ENCODE measurements at places on chromosomes 6 and 20. TPM values are rescaled to one million over a fixed set of nuclear protein-coding genes. Genes with fewer than 3 reads are reported as not detected.

DNA sequence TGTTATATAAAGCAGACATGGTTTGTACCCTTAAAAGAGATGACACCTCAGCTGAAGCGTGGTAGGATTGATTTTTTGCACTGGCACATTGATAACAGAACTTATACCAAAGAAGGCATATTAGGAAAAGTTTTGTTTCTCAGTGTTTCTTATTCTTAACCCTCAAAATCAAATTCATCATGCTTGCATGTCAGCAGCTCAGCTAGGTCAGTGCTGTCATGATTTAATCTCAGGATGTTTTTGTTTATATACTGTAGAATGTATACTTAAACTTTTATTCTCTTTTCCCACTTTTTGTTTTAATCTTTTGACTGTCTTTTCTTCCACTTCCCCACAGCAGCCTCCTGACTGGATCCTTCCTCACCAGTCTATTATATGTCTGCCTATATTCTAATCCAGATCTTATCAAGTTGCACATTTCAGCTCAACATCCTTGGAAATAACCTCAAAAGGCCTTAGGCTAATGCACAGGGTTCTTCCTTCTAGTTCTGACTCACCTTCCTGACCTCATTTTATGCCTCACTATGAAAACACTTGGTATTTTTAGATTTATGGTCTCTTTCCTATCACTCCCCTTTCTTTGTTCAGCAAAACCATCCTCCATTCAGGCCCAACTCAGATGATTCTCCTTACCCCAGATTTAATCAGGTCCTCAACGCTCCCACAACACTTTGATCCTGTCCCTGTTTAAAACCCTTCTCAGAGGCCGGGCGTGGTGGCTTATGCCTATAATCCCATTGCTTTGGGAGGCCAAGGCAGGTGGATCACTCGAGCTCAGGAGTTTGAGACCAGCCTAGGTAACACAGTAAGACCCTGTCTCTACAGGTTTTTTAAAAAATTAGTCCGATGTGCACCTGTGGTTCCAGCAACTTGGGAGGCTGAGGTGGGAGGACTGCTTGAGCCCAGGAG is 7.2 kb downstream of the HEBP2 start:
- H3K27ac ChIP-seq = no peak overlapping the region
- H3K27me3 ChIP-seq = no peaks in the 10 kb centered on the region
- no peak for DNase-seq
- no peak overlapping the region for H3K4me3 ChIP-seq

DNA sequence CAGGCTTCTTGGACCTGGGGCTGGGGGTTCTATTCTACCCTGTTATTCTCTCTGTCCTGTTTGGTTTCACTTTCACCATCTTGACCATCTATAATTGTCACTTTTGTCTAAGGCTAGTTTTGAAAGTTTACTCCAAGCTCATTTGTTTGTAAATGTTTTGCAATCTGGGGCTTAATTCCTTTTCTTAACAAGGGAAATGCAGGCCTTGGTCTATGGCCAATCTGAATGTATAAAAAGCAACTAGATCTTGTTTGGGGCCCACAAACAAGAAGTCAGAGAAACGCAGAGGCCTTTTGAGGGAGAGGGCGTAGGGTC is 86.3 kb upstream of the PREP start:
- no peaks in the 10 kb centered on the region for H3K27me3 ChIP-seq
- H3K27ac ChIP-seq = peak overlapping the region; percentile 20
- no peaks in the 10 kb centered on the region for H3K4me1 ChIP-seq
- H3K4me3 ChIP-seq = no peak overlapping the region
- no peaks in the 10 kb centered on the region for H3K36me3 ChIP-seq

DNA sequence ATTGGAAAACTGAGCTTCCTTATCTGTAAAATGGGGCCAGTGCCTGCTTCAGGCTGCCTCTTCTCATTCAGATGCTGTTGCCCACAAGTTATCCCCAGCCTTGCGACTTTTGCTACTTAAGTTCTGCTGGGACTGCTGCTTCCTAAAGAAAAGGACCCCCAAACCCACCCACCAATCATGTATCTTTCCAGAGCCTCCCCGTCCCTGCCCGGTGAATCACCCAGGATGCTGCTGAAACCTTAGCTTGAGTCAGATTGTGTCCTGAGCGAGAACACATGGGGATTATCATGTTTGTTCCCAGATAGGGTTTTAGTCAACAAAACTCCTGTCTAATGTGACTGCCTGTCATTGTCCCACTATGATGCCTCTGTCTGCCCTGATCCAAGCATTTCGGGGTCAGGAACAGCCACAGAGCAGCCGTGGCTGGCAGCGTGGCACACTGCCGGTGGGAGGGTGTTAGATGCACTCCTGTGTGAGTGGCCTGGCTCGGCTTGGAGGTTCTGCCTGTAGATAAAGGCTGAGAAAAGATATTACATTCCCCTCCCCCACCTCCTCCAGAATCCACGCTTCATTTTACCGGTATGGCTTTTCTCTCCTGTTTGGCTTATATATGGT is 79.9 kb downstream of the TOX2 start:
- no peaks in the 10 kb centered on the region for H3K27me3 ChIP-seq
- no peak for DNase-seq
- no peak overlapping the region for H3K4me3 ChIP-seq
- H3K36me3 ChIP-seq = no peaks in the 10 kb centered on the region
- no peak overlapping the region for H3K27ac ChIP-seq
- H3K4me1 ChIP-seq = no peaks in the 10 kb centered on the region

- H3K4me1 ChIP-seq = peaks cover 4% of the 10 kb centered on the region
- H3K36me3 ChIP-seq = no peaks in the 10 kb centered on the region
- DNase-seq = no peak
These were observed 881 bp upstream of the MAP7 start for GRCh38 chr6:136551103-136551502.

GRCh38 chr6:159655409-159655988 is 37.5 kb downstream of the SOD2 start:
- no peak for DNase-seq
- no peaks in the 10 kb centered on the region for H3K27me3 ChIP-seq
- no peaks in the 10 kb centered on the region for H3K4me1 ChIP-seq
- no peak overlapping the region for H3K27ac ChIP-seq
- H3K4me3 ChIP-seq = no peak overlapping the region

DNA sequence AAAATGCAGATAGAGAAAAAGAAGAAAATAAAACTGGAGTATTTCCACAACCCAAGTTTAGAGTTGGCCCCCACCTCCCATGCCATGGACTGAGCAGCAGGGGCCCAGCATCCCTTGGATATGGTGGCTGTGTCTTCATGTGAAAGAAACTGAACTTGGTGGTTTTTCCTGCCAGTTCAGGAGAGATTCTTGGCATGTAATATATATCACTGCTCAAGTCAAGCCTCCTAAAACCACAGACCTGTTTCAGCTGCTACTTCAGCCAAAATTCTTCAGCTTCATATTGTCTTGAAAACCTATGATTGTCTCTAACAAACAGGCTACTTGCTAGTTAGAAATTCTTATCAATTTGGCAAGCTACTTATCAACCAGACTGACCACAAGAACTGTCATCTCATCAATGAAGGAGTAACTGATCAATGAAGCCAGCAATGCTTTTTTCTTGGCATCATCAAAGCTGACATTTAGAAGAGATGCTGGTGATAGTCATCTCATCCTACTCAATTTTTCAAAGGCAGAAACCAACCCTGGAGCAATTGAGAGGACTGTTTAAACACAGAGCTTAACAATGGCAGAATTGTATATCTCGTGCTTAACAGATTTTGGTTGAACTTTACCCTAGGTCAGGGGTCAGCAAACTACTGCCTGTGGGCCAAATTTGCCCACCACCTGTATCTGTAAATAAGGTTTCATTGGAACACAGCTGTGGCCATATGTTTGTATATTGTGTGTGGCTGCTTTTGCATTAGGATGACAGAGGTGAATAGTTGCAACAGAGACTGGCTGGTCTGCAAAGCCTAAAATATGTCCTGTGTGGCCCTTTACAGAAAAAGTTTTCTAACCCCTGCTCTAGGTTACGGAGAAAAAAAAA is 10.4 kb upstream of the NOL7 start:
- no peak overlapping the region for H3K27ac ChIP-seq
- no peak for DNase-seq
- H3K4me3 ChIP-seq = no peak overlapping the region
- H3K4me1 ChIP-seq = no peaks in the 10 kb centered on the region
- no peaks in the 10 kb centered on the region for H3K27me3 ChIP-seq
- no peaks in the 10 kb centered on the region for H3K36me3 ChIP-seq

CRIP3 gene
- total RNA-seq = 1.8 TPM

DNA sequence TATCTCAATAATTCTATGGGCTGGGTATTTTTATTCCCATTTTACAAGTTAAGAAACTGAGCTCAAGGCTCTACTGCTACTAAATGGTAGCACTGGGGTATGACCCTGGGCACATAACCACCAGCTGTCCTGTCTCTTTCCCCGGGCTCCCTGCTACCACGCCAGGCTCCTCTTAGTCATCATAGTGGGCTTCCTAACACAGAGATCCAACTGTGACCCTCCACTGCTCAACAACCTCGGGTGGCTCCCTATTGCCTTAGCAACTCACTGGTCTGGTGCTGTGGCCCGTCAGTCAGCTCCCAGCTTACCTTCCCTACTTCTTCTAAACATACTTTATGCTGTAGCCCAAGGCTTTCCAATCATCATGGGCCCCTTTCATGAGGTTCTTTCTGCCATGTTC is 4.5 kb downstream of the KIAA1755 start:
- H3K27ac ChIP-seq = no peak overlapping the region
- peaks cover 11% of the 10 kb centered on the region for H3K27me3 ChIP-seq
- no peaks in the 10 kb centered on the region for H3K36me3 ChIP-seq
- DNase-seq = no peak
- H3K4me1 ChIP-seq = no peaks in the 10 kb centered on the region

DNA sequence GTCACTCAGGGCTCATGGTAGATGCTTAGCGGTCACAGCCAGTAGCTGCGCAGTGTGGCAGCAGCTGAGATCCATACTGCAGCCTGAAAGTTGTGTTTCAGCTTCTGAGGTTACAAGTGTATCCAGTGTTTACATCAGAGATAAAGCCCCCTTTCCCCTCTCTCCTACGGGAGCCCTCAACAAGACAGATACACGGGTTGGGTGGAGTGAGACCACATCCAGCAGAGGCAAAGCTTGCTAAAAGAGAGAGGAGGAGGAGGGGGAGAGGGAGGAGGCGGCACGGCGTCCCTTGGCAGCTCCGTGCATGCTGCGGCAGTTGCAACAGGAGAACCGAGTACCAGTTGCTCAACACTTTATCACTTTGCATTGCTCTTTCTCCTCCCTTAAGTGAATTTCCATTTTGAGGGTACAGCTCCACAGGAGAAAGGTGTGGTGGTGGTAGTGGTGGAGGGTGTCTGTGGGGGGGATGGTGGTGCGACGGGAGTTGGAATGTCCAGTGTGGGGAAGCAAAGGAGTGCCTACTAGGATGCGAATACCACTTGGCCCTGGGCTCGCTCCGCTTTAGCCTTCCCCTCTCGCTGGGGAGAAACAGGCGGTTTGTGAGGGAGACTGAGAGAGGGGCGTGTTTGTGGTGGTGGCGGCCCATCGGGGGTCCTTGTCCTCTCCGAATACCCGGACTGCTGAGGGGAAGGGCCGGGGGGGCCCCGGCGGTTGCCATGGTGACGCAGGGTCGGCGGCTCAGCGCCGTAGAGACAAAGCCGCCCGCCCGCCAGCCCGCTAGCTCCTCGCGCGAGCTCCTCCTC is 405 bp upstream of the RNF182 start:
- peak overlapping the region; percentile 30 for H3K4me3 ChIP-seq
- H3K36me3 ChIP-seq = no peaks in the 10 kb centered on the region
- no peak for DNase-seq
- peaks cover 5% of the 10 kb centered on the region for H3K4me1 ChIP-seq

SLC16A10 gene
- 6.0 TPM for total RNA-seq

DNA sequence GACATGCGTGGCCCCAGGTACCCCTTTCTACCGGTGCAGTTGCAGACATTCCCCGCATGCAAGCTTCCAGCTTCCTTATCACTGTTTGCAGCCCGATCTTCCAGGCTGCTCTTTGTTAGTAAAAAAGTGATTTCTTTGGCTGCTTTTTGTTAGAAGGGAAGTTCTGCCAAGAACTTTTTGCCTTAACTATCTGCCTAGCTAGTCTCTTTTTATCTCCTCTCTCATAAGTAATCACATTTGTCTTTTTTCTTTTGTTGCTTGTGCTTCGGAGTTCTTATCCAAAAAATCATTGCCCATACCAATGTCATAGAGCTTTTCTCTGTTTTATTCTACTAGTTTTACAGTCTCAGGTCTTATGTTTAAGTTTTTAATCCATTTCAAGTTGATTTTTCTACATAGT is 20.3 kb downstream of the FAM162B start:
- H3K4me3 ChIP-seq = no peak overlapping the region
- no peak for DNase-seq
- no peaks in the 10 kb centered on the region for H3K4me1 ChIP-seq
- no peaks in the 10 kb centered on the region for H3K36me3 ChIP-seq
- H3K27me3 ChIP-seq = no peaks in the 10 kb centered on the region

DNA sequence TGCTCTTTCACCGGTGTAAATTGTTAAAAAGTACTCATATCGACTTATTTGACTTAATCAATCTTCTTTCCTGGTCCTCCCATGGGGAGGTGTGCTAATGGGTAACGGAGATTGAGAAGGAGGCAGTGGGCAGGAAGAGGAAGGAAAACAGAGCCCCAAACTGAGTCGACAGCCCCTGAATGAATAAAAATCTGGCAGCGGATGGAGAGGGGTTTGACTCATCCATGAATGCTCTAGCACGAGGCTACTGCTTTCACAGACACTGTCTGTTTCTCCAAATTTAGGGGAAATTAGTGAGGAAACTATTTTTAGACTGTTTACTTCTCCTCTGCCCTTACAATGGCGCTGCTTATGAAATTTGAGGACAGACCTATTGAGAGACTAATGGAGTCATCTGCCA is 142.2 kb upstream of the ATXN1 start:
- no peak overlapping the region for H3K4me3 ChIP-seq
- no peak overlapping the region for H3K27ac ChIP-seq
- no peaks in the 10 kb centered on the region for H3K4me1 ChIP-seq
- DNase-seq = no peak

DNA sequence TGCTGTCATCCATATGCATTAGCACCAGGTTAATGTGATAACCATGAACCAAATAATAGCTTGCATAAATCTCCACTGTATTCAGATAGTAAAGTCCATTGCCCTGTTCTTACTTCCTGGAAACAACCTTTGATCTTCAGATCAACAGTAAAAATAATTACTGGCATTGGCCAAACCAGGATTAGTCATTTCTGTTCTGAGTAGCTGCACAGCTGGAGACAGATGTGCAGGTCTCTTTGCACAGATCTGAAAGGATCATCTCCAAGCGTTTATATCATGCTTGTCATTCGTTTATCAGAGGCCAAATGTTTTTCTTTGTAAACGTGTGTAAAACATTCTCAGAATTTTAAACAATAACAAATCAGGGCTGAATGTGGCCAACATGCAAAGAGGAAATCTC is 134.4 kb upstream of the HMGCLL1 start:
- H3K27ac ChIP-seq = no peak overlapping the region
- H3K4me1 ChIP-seq = no peaks in the 10 kb centered on the region
- DNase-seq = no peak
- H3K27me3 ChIP-seq = no peaks in the 10 kb centered on the region
- no peak overlapping the region for H3K4me3 ChIP-seq
- no peaks in the 10 kb centered on the region for H3K36me3 ChIP-seq

- no peak for DNase-seq
- no peaks in the 10 kb centered on the region for H3K36me3 ChIP-seq
- no peaks in the 10 kb centered on the region for H3K27me3 ChIP-seq
- H3K4me3 ChIP-seq = no peak overlapping the region
- H3K4me1 ChIP-seq = no peaks in the 10 kb centered on the region
These were observed 81.7 kb downstream of the COL9A1 start for GRCh38 chr6:70221025-70221714.

- H3K36me3 ChIP-seq = no peaks in the 10 kb centered on the region
- H3K4me3 ChIP-seq = no peak overlapping the region
- no peak overlapping the region for H3K27ac ChIP-seq
- H3K27me3 ChIP-seq = no peaks in the 10 kb centered on the region
These were observed 30.8 kb downstream of the AGPAT4 start for GRCh38 chr6:161242779-161243693.
